RWPE1 (cell line): ENCODE measurements at places on chromosomes 4 and X.
A peak's percentile ranks its signal among the peaks of the same experiment; 100 is the strongest.

GRCh38 chrX:9577555-9577954 is 112.7 kb downstream of the TBL1X start:
- no peak for DNase-seq

GRCh38 chrX:129953881-129954280 is 28.6 kb upstream of the BCORL1 start:
- no peak for DNase-seq

GRCh38 chr4:16838226-16838875 is 60.1 kb downstream of the LDB2 start:
- DNase-seq: no peak

DNA sequence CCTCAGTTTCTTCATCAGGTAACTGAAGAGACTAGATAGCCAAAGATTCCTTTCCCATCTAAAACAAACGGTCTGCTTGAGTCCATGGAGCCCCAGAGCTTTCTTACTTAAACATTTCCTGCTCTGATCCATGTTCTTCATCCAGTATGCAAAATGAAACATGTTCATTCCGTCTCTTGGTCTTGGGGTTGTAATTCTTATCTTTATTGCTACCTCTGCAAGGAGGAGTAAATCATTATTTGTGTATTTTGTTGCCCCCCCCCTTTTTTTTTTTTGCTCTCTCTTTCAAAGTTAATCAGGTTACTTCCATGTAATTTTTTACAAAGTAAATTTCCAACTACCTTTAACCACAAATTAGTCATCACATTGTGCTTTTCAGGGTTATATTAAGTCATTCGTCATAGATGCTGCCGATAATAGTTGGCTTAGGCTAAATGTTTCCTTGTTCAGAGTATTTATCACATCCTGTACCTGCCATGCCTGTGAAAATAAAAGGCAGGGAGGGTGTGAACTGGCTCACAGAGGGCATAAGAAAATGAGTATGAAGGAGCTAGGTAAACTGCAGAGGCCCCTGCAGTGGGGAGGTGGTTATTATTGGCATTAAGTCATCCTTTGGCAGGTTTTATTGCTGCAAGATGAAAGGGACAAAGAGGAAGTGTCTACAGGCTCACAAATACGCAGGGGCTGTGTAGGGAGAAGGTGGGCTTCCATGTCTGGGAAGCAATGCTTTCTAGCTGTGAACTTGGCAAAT is 76.7 kb upstream of the HS3ST1 start:
- peak; percentile 85 for DNase-seq

GRCh38 chr4:154528869-154529268 is 21.3 kb downstream of the PLRG1 start:
- DNase-seq: no peak

GRCh38 chr4:158016511-158016910 is 156.3 kb downstream of the GASK1B start:
- no peak for DNase-seq

DNA sequence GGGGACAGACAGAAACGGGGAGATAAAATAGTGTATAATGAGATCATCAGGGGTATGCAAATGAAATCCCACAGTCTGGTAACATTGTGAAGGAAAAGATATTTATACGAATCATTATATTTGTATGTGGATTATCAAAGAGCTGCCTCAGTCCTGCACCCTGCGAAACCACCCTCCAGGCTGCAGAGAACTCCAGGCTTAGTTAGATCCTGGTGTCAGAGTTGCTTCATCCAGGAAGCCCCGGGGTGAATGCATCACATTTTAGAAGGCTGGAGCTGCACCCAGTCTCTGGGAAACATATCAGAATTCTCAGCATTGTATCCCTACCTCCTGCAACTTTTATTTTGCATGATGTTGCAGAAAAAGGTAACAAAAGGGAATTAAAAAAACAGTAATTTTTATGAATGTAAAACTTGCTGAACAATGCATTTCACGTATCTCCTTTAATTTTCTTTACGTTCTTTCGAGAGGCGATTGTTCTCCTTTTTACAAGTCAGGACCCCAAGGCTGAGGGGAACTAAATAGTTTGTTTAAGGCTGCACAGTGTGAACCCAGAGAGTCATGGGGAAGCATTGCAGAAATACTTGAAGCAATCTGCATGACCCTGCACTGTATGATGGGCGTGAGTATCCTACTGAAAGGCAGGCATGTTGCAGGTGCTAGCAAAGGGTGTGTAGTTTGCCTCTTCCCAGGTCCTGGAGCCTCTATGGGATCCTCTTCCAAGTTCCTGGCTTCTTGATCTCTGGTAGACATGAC is 299.5 kb upstream of the CLNK start:
- DNase-seq: no peak

GRCh38 chr4:188403272-188403671 is 264.0 kb downstream of the TRIML1 start:
- no peak for DNase-seq

GRCh38 chr4:31755751-31756150 is 1035.6 kb downstream of the PCDH7 start:
- no peak for DNase-seq

DNA sequence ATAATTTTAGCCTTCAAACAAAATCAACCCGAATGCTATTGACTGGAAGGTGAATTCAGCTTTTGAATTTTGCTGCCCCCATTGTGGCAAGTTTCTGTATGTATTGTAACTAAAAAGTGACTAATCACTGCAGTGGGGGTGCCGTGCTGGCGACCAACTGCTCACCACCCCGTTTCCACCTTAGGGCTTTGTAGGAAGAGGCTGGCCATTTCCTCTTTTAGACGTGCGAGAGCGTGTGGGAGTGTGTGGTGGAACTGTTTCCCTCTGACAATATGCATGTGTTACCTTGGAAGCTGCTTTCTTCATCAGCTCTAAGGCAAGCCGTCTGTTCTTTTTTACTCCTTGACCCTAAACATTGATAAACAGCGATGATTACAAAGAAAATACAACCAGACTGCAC is 78.8 kb downstream of the SEL1L3 start:
- no peak for DNase-seq

DNA sequence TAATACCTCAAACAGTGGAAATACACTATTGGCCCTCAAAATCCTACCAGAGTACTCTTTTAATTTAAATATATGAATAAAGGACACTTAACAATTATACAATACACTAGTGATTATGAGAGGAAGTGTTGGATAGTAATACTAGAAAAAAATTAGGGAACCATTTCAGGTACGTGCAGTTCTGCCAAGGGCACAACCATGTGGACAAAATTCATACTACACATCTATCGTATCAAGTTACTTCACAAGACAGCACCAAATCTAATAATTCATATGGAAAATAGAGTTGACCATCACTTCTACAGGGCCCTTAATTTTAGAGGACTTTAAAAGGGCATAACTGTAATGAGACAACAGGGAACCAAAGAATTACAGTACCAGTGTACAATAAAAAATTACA is 69.2 kb upstream of the ZCCHC13 start:
- no peak for DNase-seq

- peak; percentile 70 for DNase-seq
Measured at GRCh38 chr4:120517966-120518365, 404.6 kb downstream of the PRDM5 start.

GRCh38 chrX:8927701-8928100 is 106.2 kb downstream of the FAM9B start:
- DNase-seq: no peak

GRCh38 chrX:133897593-133898163 is 87.7 kb downstream of the GPC3 start:
- no peak for DNase-seq

DNA sequence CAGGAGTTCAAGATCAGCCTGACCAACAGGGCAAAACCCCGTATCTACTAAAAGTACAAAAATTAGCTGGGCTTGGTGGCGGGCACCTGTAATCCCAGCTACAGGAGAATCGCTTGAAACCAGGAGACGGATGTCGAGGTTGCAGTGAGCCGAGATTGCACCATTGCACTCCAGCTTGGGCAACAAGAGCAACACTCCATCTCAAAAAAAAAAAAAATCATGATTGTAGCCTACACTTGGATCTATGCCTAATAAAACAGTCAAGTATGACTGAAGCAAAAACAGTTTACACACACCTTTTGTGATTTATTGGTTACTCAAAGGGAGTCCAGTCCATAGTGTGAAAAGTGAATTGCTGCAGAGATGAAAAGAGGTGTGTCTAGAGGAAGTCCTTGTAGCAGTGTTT is 34.7 kb upstream of the TASL start:
- DNase-seq: no peak

DNA sequence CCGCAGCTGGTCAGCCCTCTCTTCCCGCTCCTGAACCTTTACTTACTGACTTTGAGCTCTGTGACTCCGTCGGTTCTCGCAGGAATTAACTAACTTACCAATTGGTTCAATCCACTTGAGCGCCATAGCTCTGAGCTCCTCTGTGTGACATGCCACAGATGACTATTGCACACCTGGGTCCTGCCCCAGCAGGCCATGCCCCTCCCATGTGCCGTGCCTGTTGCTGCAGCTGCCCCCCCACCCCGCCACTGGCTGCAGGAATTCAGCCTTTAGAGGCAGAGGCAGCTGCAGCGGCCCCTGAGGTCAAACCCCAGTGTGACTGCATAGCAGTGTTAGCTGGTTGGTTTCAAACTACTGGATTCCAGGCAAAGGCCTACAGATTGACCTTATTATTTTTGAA is 70.6 kb downstream of the MTMR1 start:
- DNase-seq: no peak

DNA sequence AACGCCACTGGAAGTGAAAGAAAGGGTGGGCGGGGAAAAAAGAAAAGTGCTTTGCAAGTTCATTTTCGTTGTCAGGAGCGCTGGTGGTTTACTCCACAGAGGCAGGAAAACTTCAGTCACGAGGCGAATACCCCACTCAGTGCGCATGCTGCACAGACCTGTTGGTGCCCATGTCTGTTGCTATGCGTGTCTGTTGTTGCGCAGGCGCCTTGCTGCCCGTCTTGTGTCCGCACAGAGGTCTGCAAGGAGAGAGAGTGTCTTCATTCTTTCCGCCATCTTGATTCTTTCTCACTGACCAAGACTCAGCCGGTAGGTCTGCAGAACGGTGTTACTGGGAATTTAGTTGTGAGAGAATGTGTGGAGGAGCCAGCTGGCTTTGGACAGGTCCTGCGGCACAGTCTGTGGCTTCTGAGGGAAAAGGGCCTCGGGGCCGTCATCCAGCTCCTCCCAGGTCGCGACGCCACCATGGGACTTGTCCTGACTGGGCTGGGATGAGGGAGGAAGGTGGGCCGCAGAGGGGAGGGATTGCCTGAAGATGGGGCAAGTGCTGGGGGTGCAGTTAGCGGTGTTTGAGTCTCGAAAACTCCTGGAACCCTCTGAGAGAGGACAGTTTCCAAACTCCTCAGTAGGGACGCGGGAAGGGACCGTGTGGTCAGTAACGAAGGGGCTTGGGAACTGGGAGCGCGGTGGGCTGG is at the start of gene PAGE2:
Gene PAGE2 (plus strand): TSS at position 224 of the 695 bp plus-strand sequence. CDS start 1,003 bp downstream, outside the sequence.
- DNase-seq: no peak

- DNase-seq: peak; percentile 41
Measured at GRCh38 chrX:9885150-9885549, 82.0 kb upstream of the CLDN34 start.

GRCh38 chrX:17098516-17099247 is 152.2 kb downstream of the REPS2 start:
- no peak for DNase-seq

DNA sequence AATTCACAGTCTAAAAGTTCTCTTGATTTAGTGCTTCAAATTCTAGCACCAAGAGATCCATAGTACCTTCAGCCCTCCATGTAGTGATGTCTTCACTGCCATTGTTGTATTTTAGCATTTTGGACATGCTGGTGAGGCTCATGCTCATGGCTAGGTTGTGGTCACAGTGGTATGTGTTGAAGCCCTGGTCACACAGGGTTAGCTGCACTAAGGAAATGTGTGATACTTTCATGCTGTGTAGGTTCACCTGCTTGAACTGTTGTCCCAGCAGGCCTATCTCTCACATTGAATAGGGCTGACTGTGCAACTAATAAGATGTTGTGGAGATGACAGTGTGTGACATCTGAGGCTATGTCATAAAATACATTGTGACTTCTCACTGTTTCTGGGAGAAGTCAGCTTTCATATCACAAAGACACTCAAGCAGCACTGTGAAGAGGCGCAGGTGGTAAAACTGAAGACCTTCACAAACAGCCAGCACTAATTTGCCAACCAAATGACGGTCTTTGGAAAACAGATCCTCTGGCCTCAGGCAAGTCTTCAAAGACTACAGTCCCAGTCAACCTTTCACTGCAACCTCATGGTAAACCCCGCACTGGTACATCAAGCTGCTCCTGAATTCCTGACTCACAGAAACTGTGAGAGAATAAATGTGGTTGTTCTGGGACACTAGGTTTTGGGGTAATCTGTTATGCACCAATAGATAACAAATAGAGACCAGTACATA is 17.4 kb upstream of the ADH4 start:
- DNase-seq: no peak

- DNase-seq: no peak
Measured at GRCh38 chr4:188728359-188728758, 589.1 kb downstream of the TRIML1 start.

- no peak for DNase-seq
Measured at GRCh38 chrX:13068651-13069050, 24.2 kb upstream of the FAM9C start.

- DNase-seq: no peak
Measured at GRCh38 chr4:56123051-56123450, 174.3 kb downstream of the CEP135 start.
